Diencephalon (tissue), 1 donor: ENCODE measurements at places on chromosomes 12 and 14. TPM values are rescaled to one million over a fixed set of nuclear protein-coding genes. Genes with fewer than 3 reads are reported as not detected.

The EPYC gene
- not detected for total RNA-seq

The CORO1C gene
- total RNA-seq: 206 TPM

The FLVCR2 gene
- 6.7 TPM for total RNA-seq

The TMPRSS12 gene
- total RNA-seq: not detected

The LHX5 gene
- total RNA-seq: 4.8 TPM

The TBX3 gene
- 7.6 TPM for total RNA-seq

The ADCY4 gene
- 3.2 TPM for total RNA-seq

The GDF3 gene
- total RNA-seq: not detected

The IL22 gene
- not detected for total RNA-seq

The DPF3 gene
- total RNA-seq: 15.5 TPM

The ANKRD33 gene
- not detected for total RNA-seq

The RIPK3 gene
- total RNA-seq: 0.69 TPM

The IFNG gene
- total RNA-seq: not detected

The PLEKHH1 gene
- 11.3 TPM for total RNA-seq

The DNAI7 gene
- 12.0 TPM for total RNA-seq

The KLRB1 gene
- not detected for total RNA-seq

The TMEM229B gene
- total RNA-seq: 35.1 TPM

The CCDC196 gene
- total RNA-seq: not detected

The ATG14 gene
- 16.8 TPM for total RNA-seq

The SERPINA5 gene
- 0.69 TPM for total RNA-seq

The STXBP6 gene
- 33.7 TPM for total RNA-seq

The CABP1 gene
- 3.2 TPM for total RNA-seq

The ZNF140 gene
- total RNA-seq: 36.4 TPM

The SDR9C7 gene
- total RNA-seq: 0.23 TPM

The BRMS1L gene
- total RNA-seq: 30.0 TPM

The BATF gene
- 1.6 TPM for total RNA-seq

The AMDHD1 gene
- 1.6 TPM for total RNA-seq

The ART4 gene
- 0.46 TPM for total RNA-seq

The SMCO2 gene
- total RNA-seq: 0.46 TPM

The NOS1 gene
- 11.8 TPM for total RNA-seq

The PRKD1 gene
- total RNA-seq: 16.4 TPM

The DBX2 gene
- total RNA-seq: 6.9 TPM

The CCDC38 gene
- not detected for total RNA-seq

The SMIM41 gene
- total RNA-seq: not detected

The KLRG1 gene
- 9.0 TPM for total RNA-seq

The PLEKHD1 gene
- total RNA-seq: 0.23 TPM

The RHEBL1 gene
- total RNA-seq: 1.6 TPM

The TAS2R9 gene
- 0.92 TPM for total RNA-seq

The PTPRR gene
- total RNA-seq: 22.1 TPM

The CLEC1A gene
- 0.69 TPM for total RNA-seq

The KRT83 gene
- total RNA-seq: not detected

The CDH24 gene
- 14.1 TPM for total RNA-seq

The DCN gene
- total RNA-seq: 39.4 TPM

The PIWIL1 gene
- total RNA-seq: 0.23 TPM

The MANSC1 gene
- total RNA-seq: 3.7 TPM

The KRT4 gene
- total RNA-seq: not detected

The TC2N gene
- 25.1 TPM for total RNA-seq

The KRAS gene
- 73.4 TPM for total RNA-seq

The SIX1 gene
- total RNA-seq: 0.46 TPM

The REM2 gene
- 5.5 TPM for total RNA-seq

The PTGER2 gene
- total RNA-seq: 0.46 TPM

The MANSC4 gene
- not detected for total RNA-seq

The SLC35F4 gene
- total RNA-seq: 7.6 TPM

The HSPA2 gene
- total RNA-seq: 27.2 TPM

The RNASE7 gene
- not detected for total RNA-seq

The CBLN3 gene
- 0.46 TPM for total RNA-seq
